ENCODE measurements at places on chromosomes 7 and 10.

GRCh38 chr7:55245271-55245723 is 119.8 kb upstream of the LANCL2 start:
- DNase-seq: no peak

- DNase-seq: no peak
Measured at GRCh38 chr7:32158076-32158475, 87.9 kb upstream of the PDE1C start.

DNA sequence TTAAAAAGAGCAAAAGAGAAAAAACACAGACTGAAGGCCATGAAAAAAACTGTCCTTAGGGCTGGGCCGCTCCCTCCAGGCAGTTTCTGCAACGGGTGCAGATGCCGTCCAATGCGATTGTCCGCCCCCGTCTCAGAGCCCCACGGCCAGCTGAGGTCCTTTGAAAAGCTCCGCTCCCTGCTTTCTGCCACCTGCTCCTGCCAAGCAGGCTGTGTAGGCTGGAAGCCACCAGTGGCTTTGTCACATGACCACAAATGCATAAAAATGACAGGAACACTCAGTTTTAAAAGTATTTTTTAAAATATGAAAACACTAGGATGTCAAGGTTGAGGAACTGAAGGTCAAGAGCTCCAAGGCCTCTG is 71.7 kb downstream of the AMZ1 start:
- DNase-seq: no peak

DNA sequence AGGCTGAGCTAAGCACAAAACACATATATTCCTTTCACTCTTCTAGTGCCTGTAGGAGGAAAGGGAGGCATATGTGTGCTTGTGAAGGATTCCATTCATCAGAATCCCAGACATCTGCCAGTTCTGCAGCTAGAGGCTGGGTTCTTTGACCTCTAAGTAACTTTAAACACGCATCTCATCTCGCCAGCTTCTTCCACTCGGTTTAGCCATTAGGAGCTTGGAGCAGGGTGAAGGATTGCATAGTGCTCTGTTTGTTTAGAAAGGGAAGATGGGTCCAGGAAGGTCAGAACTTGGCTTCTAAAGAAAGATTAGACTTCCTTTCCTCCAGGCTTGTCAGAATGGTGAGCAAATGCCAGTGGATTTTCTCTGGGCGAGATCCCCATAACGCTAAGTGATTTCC is 43.6 kb downstream of the HK1 start:
- DNase-seq: no peak

- DNase-seq: no peak
Measured at GRCh38 chr10:90193240-90193985, 492.0 kb downstream of the KIF20B start.
